ENCODE measurements at places on chromosomes 3 and 15.

DNA sequence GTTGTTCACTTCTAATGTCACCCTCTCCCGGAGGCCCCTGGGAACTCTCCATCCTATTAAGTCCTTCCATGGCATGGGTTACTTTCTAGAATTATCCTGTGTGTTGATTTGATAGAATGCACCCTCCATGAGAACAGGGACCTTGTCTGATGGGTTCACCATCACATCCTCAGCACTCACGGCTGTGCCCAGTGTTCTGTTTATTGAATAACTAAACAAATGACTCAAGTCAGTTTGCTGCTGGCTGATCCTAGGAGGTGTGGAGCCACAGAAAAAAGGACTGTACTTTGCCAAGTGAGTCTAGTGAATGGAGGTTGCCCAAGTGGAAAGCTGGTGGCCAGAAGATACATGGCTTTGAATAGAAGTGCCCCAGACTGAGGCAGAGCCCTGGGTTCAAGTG, 48.5 kb upstream of the RAB6B start:
- no peak for DNase-seq

DNA sequence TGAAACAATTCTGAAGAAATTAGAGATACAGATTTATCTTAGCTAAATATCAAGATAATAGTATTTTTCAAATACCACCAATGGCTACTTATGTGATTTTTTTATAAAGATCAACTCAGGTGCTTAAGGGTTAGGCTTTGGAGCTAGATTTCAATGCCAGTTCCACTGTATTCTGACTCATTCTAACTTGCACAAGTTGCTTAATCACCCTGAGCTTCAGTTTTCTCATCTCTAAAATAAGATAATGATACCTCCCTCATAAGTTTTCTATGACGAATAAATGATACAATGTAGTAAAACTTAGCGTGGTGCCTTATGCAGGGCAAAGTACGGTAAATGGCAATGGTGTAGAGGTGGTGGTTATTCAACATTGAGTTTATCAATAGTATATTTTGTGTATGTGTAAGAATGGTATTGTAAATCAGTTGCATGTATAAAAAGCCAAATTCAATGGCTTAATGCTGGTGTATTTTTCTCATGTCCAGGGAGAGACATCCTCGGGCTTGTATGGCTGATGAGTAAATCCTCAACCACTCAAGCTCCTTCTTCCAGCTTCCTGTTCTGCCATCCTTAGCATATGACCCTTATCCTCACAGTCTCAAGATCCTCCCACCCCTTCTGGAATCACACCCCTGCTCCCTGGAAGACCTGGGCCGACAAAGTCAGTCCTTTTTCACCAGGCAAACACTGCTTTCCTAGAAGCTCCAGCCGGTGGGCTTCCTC, 505.9 kb upstream of the CFAP20DC start:
- DNase-seq = no peak

- no peak for DNase-seq
Measured at GRCh38 chr3:54845551-54845950, 82.3 kb downstream of the LRTM1 start.

DNA sequence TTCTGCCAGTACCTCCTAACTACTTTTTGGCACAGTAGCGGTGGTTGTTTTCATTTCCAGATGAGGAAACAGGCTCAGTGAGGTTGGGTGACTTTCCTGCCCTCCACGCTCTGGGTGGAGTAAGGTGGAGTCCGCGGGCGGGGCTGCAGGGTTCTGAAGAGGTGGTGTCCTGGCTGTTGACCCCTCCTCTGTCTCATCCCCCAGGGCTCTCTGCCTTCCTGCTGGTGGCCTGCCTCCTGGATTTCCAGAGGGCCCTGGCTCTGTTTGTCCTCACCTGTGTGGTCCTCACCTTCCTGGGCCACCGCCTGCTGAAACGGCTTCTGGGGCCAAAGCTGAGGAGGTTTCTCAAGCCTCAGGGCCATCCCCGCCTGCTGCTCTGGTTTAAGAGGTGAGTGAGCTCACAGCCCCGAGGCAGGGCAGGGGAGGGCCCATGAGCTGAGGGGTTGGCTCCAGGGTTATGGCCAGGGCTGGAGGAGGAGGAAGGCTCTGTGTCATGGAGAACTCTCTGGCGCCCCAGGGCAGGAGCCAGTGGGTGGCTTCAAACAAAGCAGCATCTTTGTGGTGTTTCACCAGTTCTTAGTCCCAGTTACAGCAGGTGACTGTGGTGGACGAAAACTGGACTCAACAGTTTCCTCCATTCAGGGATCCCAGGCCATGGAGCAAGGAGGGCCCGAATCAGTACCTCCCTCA, 10.4 kb downstream of the SLC28A1 start:
- no peak for DNase-seq

DNA sequence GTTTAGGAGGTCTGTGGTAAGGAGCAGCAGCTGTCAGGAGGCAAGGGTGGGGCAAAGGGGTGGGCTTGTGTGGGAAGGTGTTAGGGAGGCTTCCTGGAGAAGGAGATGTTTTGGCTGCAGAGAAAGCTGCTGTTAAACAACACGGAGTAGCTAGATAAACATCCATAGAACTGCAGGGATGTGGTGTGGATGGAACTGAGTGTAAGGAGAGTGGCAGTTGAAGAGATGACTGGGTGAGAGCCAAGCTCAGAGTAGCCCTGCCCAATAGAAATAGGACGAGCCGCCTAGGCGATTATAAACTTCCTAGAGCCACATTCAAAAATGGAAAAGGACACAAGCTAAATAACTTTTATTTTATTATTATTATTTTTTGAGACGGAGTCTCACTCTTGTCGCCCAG, 19.9 kb downstream of the RPLP1 start:
- no peak for DNase-seq

DNA sequence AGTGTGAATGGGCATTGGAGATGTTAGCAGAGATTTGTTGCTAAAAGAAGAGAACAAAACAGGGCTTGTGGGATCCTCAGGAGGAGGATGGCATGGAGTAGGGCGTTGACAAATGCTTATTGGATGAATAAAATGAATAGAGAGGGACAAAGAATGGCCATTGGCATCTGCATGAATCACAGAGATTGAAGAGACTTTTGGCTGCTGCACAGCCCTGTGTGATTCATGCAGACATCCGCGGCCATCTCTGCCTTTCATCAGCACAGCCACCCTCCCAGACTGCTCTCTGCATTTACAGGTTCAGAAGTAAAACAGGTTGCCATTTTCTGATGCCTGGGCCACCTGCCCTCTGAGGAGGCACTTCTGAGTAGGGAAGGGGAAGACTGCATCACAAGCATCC, 397.9 kb downstream of the EPHB1 start:
- DNase-seq = no peak

GRCh38 chr3:30299674-30300385, 306.6 kb upstream of the TGFBR2 start:
- DNase-seq = no peak

GRCh38 chr3:170714122-170714521, 128.2 kb upstream of the SLC7A14 start:
- no peak for DNase-seq

DNA sequence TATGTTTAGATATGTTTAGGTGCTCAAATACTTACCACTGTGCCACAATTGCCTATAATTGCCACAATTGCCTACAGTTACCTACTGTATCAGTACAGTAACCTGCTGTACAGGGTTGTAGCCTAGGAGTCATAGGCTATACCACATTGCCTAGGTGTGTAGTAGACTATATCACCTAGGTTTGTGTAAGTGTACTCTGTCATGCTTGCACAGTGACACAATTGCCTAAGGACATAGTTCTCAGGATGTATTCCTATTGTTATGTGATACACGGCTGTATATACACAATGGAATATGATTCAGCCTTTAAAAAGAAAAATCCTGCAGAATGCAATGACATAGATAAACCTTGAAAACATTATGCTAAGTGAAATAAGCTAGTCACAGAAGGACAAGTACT, 264.8 kb downstream of the RAP2B start:
- DNase-seq = no peak

DNA sequence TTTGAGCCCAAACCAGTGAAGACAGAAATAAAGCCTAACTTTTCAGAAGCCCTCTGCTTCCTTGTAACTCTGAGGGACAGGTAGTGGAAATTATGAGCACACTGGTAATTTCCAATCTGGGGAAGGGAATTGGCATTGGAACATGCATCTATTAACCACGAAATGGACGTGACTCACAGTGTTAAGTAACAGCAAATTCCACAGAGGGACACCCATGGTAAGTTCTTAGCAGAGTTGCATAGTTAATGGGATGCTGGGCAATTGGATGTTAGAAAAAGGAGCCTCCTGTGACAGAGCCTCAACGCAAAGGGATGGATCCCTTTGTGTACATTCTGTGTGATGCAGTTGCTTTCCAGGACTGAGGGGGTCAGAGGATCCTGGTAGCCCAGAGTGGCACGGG, 168.6 kb downstream of the SEMA6D start:
- DNase-seq = no peak

DNA sequence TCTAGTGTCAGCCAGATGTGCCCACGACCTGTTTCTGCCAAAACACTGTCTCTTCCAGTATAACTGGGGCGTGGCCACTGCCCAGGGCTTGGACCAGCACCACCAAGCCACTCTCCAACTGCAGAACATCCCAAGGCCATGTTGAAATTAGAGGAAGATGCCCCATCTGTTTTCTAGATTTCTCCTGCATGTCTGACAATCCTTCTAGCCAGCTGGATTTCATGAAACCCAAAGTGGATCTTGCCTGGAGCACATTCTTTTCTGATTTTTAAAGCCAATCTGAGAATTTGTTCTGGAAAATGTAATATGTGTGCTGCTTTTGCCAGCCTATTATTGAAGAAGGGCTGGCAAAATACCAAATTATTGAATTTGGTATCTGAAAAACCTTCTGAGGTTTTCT, 182.5 kb downstream of the SLCO3A1 start:
- no peak for DNase-seq

DNA sequence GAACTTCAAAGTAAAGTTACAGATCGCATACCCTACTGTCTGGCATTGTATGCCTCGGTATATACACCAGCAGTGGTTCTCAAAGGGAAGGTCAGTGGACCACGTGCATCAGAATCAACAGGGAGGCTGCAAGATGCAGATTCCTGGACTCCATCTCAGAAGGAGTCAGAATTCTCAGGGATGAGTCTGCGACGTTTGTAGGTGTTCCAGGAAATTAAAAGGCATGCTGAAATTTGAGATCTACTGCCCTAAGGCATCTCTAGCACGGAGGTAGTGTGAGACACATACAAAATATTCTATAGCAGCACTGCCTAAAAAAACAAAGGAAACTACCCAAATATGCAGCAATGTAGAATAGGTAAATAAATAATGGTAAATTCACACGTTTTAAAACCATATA, 136.8 kb upstream of the BNIP2 start:
- DNase-seq = no peak

DNA sequence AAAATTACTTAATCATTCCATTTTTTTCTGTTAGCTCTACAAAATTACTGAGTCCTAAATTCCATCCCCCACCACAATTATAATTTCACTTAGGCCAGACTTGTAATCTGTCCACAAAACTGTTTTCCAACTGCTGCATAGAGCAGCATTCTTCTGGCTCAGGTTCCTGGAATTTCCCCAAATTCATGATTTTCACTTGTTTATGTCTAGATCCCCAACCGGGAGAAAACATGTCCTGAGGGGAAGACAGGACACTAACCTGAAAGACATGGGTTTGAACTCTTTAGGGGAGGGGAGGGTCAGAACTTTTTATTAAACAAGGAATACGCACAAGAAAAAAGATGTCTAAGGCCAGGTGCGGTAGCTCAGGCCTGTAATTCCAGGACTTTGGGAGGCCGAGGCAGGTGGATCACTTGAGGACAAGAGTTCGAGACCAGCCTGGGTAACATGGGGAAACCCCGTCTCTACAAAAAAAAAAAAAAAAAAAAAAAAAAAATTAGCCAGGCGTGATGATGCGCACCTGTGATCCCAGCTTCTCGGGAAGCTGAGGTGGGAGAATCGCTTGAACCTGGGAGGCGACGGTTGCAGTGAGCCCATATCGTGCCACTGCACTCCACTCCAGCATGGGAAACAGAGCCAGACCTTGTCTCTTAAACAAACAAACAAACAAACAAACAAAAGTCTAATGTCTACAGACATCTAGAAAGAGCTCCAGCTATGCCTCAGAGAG, 1.5 kb downstream of the ETFA start:
- DNase-seq = no peak

DNA sequence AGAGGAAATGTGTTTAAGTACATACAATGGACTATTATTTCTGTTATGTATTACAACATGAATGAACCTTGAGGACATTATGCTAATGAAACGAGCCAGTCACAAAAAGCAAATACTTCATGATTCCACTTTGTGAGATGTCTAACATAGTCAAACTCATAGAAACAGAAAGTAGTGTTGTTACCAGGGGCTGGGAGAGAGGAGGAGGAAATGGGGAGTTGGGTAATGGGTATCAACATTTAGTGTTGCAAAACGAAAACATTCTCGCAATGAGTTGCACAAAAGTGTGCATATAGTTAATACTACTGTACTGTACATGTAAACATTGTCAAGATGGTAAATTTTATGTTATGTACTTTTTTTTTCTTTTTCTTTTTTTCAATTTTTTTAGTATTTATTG, 194.3 kb downstream of the IL5RA start:
- DNase-seq = no peak

DNA sequence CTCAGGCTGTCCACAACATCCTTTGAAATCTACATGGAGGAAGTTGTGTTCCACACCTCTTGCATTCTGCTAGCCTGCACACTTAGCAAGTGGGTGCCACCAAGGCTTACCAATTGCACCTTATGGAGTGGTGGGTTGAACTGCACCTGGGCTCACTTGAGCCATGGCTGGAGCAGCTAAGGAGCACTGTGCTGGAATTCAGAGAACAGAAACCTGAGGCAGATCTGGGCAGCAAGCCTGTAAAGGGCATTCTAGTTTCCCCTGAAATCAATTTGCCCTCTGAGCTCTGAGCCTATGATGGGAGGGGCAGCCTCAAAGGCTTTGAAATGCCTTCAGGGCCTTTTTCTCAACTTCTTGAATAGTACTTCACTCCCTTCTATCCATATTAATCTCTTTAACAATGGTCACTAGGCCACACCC, 18.0 kb downstream of the BTLA start:
- DNase-seq = no peak

GRCh38 chr15:28994142-28994830, 108.5 kb downstream of the APBA2 start:
- peak; percentile 42 for DNase-seq
